Stimulated activated CD4-positive, alpha-beta T cell treated with anti-CD3 and anti-CD28 coated beads, Interleukin-4, amount 100 ng/mL, for 48 hours (primary cell): ENCODE measurements at places on chromosomes 5 and 9.

DNA sequence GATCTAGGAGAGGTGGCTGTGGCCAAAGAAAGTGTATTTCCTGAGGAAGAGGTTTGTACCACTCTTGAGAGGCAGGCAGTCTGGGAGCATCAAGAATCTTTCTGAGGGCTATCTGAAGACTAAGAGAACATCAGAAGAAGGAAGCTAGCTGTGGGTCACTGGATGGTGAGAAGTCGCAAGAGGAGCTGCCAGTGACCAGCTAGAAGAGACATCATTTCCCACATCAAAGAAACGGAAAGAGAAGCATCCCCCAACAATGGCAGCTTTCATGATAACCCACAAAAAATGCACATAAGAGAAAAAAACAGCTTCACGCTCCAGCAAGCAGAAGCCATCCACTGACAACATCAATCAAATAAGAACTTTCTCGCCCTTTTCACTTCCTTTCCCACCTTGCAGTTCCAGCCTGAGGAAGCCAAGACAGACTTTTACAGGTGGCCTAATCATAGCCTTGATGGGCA is 25.0 kb upstream of the CEP78 start:
- DNase-seq, result no peak

GRCh38 chr5:119279093-119279492 is 76.7 kb upstream of the TNFAIP8 start:
- DNase-seq, result no peak

GRCh38 chr5:148811756-148812155 is 14.7 kb upstream of the ADRB2 start:
- no peak for DNase-seq

GRCh38 chr9:32701321-32702022 is 66.0 kb upstream of the TAF1L start:
- no peak for DNase-seq

DNA sequence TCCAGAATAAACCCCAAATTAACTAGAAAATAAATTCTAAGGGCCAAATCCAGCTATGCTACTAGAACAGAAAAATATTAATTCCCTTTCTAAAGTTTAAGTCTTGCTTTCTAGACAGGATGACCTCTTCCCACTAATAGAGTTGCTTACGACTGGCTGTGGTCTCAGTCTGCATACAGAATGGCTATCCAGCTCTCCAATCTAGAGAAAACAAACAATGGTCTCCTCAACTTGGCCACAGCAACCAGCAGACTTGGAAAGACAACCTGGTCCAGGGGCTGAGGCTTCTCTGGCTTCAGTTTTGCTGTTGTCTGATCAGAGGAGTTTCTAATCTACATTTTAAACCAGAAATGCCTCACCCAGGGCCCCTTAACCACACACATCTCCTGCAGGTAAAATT is 28.9 kb downstream of the RASEF start:
- DNase-seq, result no peak

GRCh38 chr5:107474716-107475489 is 195.8 kb downstream of the EFNA5 start:
- DNase-seq, result no peak

- no peak for DNase-seq
Observed at GRCh38 chr5:32630867-32631491, 45.6 kb downstream of the SUB1 start.

- DNase-seq, result peak; percentile 72
Observed at GRCh38 chr5:32232441-32233219, 58.5 kb upstream of the GOLPH3 start.

- no peak for DNase-seq
Observed at GRCh38 chr9:133615186-133615585, 6.0 kb upstream of the FAM163B start.
